Activated CD4-positive, alpha-beta T cell treated with anti-CD3 and anti-CD28 coated beads for 24 hours (primary cell): ENCODE measurements at places on chromosomes 11 and 22.

GRCh38 chr11:33021937-33022336 is 6.3 kb downstream of the DEPDC7 start:
- DNase-seq: no peak

- DNase-seq: no peak
Measured at GRCh38 chr22:45852826-45853225, 124.1 kb downstream of the WNT7B start.

GRCh38 chr11:92224407-92225124 is at the start of gene FAT3:
TSS of gene FAT3 (plus strand) at chr11:92224818. CDS start at chr11:92352113, 127,295 bp downstream.
- no peak for DNase-seq

DNA sequence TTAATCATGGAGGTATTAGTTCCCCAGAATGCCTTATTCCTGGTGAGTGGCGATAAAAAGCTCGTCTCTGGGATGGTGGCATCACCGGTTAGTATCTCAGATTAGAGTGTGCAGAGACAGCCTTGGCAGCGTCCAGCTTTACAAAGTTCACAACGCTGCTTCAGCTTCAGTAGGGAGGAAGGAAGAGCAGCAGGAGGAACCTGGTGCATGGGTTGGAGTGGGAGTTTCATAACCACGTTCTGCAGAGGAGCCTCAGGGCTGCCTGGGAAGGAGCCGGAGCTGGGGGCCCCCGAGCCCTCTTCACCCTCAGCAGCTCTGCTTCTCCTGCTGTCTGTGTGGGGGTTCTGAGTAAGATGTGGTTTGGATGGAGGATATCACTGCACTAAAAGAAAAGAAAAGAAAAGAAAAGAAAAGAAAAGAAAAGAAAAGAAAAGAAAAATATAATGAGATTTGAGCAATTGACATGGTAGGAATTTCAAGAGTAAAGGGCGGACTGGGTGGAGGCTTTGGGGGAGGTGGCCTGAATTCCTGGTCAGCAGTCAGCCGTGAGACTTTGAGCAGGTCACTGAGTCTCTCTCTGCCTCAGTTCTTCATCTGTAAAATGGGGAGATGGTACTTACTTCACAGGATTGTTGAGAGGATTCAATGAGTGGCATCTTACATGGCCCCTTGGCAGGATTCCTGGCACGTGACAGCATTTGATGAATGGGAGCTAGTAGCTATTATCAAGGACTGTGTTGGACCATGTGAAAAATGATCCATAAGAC is 6.5 kb downstream of the ASPHD2 start:
- DNase-seq: no peak

- DNase-seq: no peak
Measured at GRCh38 chr11:1844221-1845094, 5.7 kb downstream of the TNNI2 start.
